Right forelimb (tissue), 1 donor: ENCODE measurements at places on chromosomes 2 and 18.

DNA sequence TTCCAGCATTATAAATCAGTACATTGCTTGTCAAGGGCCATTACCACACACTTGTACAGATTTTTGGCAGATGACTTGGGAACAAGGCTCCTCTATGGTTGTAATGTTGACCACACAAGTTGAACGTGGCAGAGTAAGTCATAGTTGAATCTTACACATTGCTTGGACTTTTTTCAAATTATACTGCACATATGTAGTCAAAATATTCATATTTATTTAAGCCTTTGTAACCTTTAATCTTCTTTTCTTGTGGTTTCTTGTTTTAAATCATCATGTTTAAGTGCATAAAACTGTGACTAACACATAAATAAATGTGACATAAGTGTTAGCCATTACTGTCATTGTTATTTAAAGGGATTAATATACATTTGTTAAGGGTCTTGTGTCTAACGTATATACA, 52.1 kb upstream of the EPB41L5 start:
- DNase-seq, result no peak

GRCh38 chr2:45120546-45120945, 111.3 kb upstream of the SIX2 start:
- DNase-seq, result no peak

DNA sequence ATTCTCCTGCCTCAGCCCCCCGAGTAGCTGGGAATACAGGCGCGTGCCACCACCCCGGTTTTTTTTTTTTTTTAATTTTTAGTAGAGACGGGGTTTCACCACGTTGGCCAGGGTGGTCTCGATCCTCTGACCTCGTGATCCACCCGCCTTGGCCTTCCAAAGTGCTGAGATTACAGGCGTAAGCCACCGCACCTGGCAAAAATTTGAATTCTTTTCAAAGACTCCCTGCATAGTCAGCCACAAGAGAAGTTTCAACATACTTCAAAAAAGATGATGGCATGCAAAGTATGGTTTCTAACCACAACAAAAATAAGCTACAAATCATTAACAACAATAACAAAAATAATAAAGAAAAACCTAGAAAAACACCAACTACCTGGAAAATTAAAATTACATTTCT, 22.0 kb downstream of the HYCC2 start:
- no peak for DNase-seq

- no peak for DNase-seq
These were observed 4.0 kb downstream of the VWA3B start for GRCh38 chr2:98090951-98091350.

GRCh38 chr2:55460562-55460961, 40.9 kb upstream of the CCDC88A start:
- DNase-seq, result no peak

- no peak for DNase-seq
These were observed 23.5 kb downstream of the ELP2 start for GRCh38 chr18:36153203-36153602.

DNA sequence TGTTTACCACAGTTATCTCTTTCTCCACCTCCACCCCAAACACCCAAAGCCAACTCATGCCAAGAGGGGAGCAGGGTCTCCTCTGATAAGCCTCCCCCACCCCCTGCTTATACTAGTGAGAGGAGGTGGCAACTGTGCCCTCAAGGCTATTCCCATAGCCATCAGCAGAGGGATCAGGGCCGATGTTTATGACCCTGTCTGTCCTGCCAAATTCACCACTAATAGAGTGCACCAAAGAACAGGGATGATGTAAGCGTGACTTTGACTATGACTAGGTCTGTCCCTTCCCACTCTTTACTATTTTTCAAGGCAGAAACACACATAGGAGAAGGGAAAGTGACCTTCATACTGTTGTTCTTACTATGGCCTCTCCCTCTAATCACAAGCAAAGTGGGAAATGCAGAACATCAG, 74.6 kb downstream of the CLHC1 start:
- DNase-seq, result no peak

DNA sequence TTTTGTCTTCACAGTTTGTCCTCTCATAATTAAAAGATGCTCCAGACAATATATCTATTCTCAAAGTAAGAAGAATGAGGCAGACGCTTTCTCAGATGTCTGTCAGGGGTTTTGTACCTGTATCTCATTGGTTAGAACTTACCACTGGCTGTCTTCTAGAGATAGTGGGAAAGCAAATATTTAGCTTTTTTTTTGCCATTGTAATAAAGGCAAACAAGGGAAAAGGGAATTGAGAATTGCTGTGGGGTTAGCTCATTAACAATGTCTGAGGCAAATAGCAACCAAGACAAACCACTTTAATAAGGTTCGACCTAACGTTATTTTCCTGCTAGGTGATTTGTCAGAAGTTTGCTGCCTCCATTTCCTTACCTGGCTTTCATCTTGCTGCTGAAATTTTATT, 30.0 kb downstream of the ZNF638 start:
- DNase-seq, result no peak

DNA sequence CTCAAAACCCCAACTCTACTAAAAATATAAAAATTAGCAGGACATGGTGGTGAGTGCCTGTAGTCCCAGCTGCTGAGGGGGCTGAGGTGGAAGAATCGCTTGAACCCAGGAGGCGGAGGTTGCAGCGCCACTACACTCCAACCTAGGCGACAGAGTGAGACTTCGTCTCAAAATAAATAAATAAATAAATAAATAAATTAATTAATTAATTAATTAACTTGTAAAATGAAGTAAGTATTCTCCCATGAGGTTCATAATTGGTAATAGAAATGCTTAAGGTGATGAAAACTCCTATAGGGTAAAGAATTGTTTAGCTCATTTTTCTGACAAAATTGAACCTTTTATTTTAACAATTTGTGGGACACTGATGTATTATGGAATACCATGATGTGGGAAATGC, 230.8 kb downstream of the TMEM182 start:
- no peak for DNase-seq

GRCh38 chr2:69946351-69947324, 14.8 kb downstream of the ASPRV1 start:
- DNase-seq, result no peak

DNA sequence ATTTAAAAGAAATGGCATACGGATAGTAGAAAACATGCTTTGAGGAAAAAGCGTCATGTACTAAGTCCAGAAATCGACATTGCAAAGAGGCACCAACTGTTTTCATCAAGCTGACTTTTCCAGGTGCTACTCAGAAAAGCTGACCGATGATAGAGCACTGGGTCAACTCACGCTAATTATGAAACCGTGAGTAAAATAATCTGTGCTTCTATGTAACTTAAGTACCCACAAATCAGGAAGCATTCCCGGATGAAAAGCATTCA, 353 bp upstream of the NUP35 start:
- no peak for DNase-seq

DNA sequence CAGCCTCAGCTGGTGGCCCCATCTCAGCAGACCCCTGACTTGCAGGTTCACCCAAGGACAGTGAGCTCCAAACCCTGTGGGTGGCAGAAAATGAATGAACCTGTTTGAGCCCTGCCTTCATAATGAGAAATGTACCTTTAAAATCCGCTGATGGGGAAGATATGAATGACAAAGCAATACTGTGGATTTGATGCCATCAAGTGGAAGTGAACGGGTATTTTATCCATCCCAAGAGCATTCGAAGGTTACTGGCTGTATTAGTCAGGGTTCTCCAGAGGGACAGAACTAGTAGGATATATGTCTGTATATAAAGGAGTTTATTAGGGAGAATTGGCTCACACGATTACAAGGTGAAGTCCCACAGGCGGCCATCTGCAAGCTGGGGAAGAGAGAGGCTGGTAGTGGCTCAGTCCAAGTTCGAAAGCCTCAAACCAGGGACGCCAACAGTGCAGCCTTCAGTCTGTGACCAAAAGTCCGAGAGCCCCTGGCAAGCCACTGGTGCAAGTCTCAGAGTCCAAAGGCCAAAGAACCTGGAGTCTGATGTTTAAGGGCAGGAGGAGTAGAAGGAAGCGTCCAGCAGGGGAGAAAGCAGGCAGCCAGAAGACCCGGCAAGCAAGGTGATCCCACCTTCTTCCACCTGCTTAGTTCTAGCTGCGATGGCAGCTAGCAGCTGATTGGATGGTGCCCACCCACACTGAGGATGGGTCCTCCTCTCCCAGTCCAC, 32.1 kb downstream of the TOGARAM2 start:
- DNase-seq, result no peak

DNA sequence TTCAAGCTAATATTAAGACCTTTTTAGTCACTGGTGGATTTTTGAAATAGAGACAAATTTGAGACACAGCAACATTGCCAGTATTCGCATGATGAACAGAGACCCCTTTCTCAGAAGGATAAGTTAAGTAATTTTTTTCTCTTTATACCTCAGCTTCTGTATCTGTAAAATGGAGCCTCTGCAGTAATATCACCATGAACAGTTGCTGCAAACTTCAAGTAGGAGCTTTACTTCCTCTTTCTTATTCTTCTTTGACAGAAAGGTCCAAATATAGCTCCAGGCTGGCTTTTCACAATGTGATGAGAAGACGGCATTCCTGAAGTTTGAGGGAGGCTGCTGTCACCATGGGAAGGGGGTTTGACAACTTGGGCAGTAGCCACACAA, 158.7 kb downstream of the TDRD15 start:
- DNase-seq, result no peak

DNA sequence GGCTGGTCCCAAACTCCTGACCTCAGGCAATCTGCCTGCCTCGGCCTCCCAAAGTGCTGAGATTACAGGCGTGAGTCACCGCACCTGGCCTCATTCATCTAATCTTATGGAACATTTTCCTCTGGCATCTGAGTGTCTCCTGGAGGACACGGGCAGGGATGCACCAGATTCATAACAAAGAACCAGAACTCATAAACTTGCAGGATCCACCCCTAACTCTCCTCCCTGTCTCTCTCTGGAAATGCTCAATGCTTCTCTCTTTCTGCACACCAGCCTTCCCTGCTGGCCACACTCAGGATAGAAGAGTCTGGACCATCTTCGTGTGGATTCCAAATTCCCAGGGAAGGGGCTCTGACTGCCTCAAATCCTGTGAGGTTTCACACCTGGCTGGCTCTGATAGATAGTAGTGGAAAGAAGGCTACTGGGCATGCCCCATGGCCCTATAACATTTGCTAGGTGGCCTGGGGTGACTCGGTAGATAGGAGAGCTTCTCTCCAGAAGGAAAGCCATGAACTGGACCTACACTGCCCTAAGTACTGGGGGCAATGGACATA, 483.2 kb upstream of the GYPC start:
- no peak for DNase-seq

- no peak for DNase-seq
These were observed 35.8 kb downstream of the SKOR2 start for GRCh38 chr18:47215554-47216138.

DNA sequence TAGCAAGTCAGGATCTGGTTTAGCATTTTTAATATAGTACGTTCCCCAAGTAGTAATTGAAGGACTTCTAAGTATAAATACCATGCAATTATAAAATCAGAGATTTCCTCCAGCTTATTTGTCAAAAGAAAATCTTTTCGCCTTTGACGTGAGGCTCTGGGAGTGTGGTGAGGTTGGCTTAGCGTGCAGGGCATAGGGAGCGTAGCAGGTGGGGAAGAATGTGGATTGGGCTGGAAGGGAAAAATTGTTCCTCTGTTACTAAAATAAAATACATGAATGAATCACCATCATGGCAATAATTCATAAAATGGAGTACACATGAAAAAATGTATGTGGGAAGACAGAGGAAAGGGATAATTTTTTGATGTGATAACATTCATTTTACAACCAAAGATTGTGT, 5.4 kb upstream of the IL1RL2 start:
- no peak for DNase-seq

DNA sequence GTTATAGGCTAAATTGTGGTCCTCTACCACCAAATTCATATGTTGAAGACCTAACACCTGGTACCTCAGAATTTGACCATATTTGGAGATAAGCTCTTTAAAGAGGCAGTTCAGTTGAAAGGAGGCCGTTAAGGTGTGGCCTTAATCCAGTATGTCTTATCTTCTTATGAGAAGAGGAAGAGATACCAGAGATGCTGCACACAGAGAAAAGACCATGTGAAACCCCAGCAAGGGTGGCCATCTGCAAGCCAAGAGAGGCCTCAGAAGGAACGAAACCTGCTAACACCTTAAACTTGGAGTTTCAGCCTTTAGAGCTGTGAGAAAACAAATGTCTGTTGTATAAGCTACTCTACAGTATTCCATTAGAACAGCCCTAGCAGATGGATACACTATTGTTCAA, 528.1 kb upstream of the DCC start:
- no peak for DNase-seq

DNA sequence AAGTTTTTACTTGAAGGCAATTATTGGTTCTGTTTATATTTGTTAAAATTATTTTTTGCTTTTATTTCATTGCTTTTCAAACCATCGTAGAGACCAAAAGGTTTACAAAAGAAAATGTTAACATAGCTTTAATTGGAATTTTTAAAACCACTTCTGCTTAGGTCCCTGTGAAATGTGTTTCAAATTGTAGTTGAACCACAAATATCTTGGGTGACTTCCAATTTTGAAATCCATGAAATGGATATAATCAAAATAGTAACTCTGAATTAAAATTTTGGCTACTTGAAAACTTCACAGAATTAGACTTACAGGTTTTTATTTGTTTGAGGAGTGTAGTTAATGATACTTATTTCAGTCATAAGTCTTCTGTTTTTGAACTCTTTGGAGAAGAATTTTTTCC, 3.1 kb upstream of the SPAG16 start:
- no peak for DNase-seq

DNA sequence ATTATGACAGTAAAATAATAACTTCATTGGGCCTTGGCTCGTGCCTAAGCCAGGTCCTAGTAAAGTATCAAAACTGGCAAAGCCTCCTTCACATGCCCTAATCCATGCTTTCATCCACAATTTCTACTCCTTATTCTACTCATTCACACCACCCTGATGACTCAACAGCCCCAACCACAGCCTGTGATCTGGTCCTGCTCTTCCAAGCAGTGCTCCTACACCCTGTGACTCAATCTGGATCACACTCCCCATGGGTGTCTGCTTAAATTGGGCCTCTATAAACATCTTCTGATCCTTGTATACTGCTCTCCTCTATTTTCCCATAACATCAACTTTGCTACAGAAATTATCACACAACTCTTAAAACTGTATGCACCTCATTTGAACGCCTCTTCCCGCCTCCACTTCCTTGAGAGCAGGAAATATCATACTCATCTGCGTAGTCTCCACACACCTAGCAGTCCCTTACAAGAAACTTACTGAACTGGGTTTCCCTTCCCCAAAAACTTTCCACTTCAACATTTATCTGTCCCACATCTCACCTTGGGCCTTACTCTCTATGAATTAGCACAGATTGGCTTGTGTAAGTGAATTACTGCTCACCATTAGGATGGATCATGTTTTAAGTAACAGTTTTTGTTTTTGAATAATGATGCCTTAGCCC, 15.9 kb downstream of the GTF3C3 start:
- DNase-seq, result no peak

DNA sequence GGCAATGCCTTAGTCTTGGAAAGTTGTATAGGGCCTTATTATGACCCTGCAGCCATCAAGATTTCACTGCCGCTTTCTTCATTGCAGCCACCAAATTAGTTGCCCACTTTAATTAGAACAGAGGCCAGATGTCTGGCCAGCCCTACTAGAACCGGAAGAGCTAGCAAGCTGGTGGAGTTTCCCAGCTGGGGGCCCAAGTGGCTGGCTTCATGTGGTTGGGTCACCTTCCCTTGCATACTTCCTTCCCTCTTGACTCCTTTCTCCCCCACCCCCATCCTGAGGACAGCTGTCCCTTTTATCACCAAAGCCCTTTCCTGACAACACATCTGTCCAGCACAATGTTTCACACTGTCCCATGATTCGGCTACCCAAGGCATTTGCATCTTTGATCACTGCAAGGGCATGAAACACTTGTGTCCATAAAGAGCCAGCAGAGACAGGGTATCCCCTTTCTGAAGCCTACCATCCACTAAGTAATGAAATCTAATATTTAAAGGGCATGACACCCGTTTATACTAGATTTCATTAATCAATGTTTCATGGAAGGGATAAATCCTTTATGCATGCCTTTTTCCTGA, 187.2 kb downstream of the BCL11A start:
- no peak for DNase-seq
